ENCODE measurements at places on chromosomes 11 and 22. TPM values are rescaled to one million over a fixed set of nuclear protein-coding genes. Genes with fewer than 3 reads are reported as not detected.

DNA sequence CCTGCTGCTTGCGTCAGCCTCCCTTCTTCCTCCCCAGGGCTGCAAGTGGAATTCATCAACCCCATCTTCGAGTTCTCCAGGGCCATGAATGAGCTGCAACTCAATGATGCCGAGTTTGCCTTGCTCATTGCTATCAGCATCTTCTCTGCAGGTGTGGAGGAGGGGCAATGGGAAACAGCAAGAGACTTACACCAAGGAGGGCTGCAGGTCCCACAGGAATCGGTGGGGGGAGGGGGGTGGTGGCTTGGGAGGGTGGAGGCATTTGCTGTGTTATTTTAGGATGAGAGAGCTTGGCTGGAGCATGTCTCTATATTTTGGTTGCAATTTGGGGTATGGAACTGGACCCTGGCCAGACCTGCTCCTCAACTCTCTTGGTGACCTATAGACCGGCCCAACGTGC lies 2.1 kb upstream of the MADD start:
- H3K4me3 ChIP-seq: no peak overlapping the region
- no peaks in the 10 kb centered on the region for H3K36me3 ChIP-seq
- no peak overlapping the region for H3K27ac ChIP-seq
- no peaks in the 10 kb centered on the region for H3K27me3 ChIP-seq

DNA sequence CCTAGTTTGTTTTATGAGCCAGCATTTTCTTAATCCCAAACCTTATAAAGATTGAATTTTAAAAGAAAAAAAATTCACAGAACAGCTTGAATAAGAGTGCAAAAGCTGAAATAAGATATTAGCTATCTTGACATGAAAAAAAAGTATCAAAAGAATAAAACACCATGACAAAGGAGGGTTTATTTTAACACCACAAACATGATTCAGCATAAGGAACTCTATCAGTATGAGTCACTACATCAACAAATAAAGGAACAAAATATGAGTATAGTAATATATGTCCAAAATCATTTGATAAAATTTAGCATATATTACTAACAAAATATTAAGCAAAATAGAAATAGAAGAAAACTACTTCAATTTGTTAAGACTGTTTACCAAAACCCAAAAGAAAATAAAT lies 9.6 kb upstream of the LMO1 start:
- H3K36me3 ChIP-seq: no peaks in the 10 kb centered on the region
- no peak for DNase-seq
- no peak overlapping the region for H3K27ac ChIP-seq
- H3K4me1 ChIP-seq: no peaks in the 10 kb centered on the region
- H3K27me3 ChIP-seq: no peaks in the 10 kb centered on the region
- no peak overlapping the region for H3K4me3 ChIP-seq

DNA sequence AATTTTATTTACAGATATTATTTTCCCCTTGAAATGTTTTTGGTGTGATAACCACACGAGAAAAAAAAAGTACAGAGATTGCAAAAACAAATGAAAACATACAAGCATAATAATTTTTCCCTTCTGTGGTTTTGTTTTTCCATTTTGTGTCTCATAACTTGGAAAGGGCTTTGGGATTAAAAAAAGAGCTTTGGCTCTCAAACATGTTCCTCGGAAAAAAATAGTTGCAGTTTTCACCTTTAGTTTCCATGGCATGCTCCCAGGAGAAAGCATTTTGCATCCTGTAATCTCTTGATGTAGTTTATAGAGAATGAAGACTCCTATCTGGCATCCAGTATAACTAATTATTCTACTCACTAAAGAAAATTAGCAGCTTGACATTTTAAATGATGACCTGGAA lies 362.1 kb upstream of the PDGFD start:
- DNase-seq: no peak
- H3K4me1 ChIP-seq: no peaks in the 10 kb centered on the region
- no peak overlapping the region for H3K4me3 ChIP-seq
- no peak overlapping the region for H3K27ac ChIP-seq
- no peaks in the 10 kb centered on the region for H3K27me3 ChIP-seq

DNA sequence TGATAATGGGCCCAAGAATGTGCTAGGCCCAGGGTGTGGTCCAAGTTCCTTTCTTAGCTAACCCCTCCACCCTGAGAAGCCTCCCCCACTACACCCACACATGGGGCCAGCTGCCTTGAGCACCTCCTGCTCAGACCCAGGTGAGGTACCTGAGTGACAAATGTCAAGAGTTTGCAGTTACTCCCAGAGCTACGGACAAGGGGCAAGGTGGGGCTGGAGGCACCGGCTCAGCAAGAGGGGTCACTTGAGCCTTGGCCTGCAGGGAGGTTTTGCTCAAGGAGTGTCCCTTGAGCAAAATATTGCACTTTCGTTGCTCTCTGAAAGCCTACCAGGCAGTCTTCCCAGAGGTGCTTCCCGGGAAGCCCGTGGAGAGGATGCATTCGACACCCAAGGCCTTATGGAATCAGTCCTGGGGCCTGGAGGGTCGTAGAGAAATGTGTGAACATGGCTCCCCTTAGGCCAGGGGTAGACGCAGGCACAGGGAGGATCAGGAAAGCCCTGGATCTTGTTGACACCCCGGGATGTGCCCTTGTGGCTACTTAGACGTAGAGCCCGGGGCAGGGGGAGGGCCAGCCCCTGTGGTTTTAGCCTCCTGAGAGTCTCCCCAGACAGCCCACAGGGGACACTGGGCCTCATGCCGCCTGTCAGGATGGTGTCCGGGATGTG lies 114.2 kb downstream of the KCNQ1 start:
- no peaks in the 10 kb centered on the region for H3K27me3 ChIP-seq
- H3K4me1 ChIP-seq: no peaks in the 10 kb centered on the region
- H3K27ac ChIP-seq: no peak overlapping the region
- no peak overlapping the region for H3K4me3 ChIP-seq
- no peaks in the 10 kb centered on the region for H3K36me3 ChIP-seq
- DNase-seq: no peak

- DNase-seq: no peak
- no peak overlapping the region for H3K27ac ChIP-seq
- no peaks in the 10 kb centered on the region for H3K4me1 ChIP-seq
- H3K4me3 ChIP-seq: no peak overlapping the region
- H3K36me3 ChIP-seq: no peaks in the 10 kb centered on the region
Observed at GRCh38 chr11:88402784-88403183, 65.2 kb upstream of the CTSC start.

DNA sequence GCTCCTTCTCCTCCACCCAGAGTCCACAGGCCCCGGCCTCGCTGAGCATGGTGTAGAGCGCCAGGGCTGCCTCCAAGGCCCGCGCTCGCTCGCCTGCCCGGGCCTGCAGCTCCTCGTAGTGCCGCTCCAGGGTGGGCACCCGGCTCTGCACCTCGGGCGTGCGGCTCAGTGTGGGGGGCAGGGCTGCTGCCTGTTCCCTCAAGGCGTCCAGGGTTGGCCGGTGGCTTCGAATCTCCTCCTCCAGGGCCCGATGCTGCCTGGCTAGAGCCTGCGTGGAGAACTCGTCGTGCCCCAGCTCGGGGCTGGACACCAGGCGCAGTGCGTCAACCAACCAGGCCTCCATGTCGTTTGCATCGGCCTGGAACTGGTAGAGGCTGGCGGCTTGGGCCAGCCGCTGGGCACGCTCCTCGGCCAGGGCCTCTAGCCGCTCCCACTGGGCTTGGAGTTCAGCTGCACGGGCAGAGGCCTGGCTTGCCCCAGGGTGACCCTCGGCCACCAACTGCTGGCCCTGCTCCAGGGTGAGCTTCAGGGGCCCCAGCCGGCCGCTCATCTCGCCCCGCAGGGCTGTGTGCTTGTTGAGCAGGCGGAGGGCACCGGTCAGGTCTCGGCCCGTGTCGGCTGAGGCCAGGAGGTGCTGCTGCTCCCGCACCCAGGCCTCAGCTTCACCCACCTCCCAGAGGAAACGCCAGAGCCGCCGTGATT lies 24.2 kb downstream of the SPTBN2 start:
- H3K27me3 ChIP-seq: no peaks in the 10 kb centered on the region
- no peak for DNase-seq
- no peaks in the 10 kb centered on the region for H3K36me3 ChIP-seq
- H3K4me1 ChIP-seq: no peaks in the 10 kb centered on the region
- H3K27ac ChIP-seq: no peak overlapping the region

GRCh38 chr11:14506532-14506931 lies 6.9 kb upstream of the COPB1 start:
- no peaks in the 10 kb centered on the region for H3K4me1 ChIP-seq
- H3K27ac ChIP-seq: no peak overlapping the region
- no peaks in the 10 kb centered on the region for H3K27me3 ChIP-seq
- H3K4me3 ChIP-seq: no peak overlapping the region
- no peak for DNase-seq

- DNase-seq: no peak
- peaks cover 3% of the 10 kb centered on the region for H3K36me3 ChIP-seq
- no peak overlapping the region for H3K4me3 ChIP-seq
- no peak overlapping the region for H3K27ac ChIP-seq
- H3K4me1 ChIP-seq: peaks cover 9% of the 10 kb centered on the region
- H3K27me3 ChIP-seq: no peaks in the 10 kb centered on the region
Observed at GRCh38 chr11:128759597-128759996, 65.7 kb downstream of the FLI1 start.

- no peaks in the 10 kb centered on the region for H3K36me3 ChIP-seq
- H3K4me3 ChIP-seq: no peak overlapping the region
- H3K4me1 ChIP-seq: peaks cover 22% of the 10 kb centered on the region
- H3K27ac ChIP-seq: no peak overlapping the region
- no peak for DNase-seq
Observed at GRCh38 chr11:121780971-121781370, 328.2 kb upstream of the SORL1-AS1 start.

DNA sequence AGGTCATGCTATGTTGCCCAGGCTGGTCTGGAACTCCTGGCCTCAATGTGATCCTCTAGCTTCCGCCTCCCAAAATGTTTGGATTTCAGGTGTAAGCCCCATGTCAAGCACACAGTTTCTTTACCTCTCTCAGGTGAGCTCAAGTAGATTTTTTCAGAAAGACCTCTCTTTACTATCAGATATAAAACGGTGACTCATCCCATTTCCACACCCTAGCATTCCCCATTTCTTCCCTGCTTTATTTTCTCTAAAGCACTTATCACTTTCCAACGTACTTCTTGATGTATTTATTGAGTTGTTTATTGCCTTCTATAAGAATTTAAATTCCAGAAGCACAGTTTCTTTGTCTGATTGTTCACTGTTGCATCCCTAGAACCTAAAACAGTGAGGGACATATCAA lies 3.7 kb downstream of the TSG101 start:
- H3K27ac ChIP-seq: no peak overlapping the region
- H3K4me1 ChIP-seq: peaks cover 12% of the 10 kb centered on the region
- H3K27me3 ChIP-seq: no peaks in the 10 kb centered on the region
- H3K4me3 ChIP-seq: no peak overlapping the region

DNA sequence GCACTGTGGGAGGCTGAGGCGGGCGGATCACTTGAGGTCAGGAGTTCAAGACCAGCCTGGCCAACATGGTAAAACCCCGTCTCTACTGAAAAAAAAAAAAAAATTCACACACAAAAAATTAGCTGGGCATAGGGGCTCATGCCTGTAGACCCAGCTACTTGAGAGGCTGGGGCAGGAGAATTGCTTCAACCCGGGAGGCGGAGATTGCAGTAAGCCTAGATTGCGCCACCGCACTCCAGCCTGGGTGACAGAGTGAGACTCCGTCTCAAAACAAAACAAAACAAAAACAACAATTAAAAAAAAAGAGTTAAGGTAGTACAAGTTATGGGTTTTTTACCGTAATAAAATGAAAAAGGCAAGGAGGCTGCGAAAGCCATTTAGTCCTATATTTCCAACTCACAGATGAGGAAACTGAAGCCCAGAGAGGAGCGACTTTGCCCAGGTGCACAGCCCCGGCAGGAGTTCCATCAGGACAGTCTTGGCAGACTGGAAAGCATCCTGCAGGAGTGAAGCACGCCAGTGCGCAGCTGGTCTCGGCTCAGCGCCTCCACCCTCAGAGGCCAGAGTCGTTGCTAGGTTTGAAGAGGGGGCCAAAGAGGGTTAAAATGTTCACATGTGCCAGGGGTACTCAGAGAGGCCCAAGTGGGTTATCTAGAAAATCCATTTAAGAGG lies 3.8 kb upstream of the FADS3 start:
- no peak overlapping the region for H3K4me3 ChIP-seq
- no peak for DNase-seq
- no peaks in the 10 kb centered on the region for H3K36me3 ChIP-seq
- H3K27me3 ChIP-seq: no peaks in the 10 kb centered on the region
- H3K27ac ChIP-seq: no peak overlapping the region

GRCh38 chr11:131704682-131705081 lies 334.3 kb downstream of the NTM start:
- no peak for DNase-seq
- no peak overlapping the region for H3K4me3 ChIP-seq
- H3K36me3 ChIP-seq: no peaks in the 10 kb centered on the region
- no peaks in the 10 kb centered on the region for H3K4me1 ChIP-seq
- no peak overlapping the region for H3K27ac ChIP-seq

The APOA1 gene
- not detected for total RNA-seq

The DESI1 gene
- total RNA-seq: 22.9 TPM

The IL17REL gene
- not detected for total RNA-seq

The SEC14L2 gene
- total RNA-seq: 6.4 TPM
